Spinal cord (tissue), 10 donors: ENCODE measurements at places on chromosomes 2 and 18.

DNA sequence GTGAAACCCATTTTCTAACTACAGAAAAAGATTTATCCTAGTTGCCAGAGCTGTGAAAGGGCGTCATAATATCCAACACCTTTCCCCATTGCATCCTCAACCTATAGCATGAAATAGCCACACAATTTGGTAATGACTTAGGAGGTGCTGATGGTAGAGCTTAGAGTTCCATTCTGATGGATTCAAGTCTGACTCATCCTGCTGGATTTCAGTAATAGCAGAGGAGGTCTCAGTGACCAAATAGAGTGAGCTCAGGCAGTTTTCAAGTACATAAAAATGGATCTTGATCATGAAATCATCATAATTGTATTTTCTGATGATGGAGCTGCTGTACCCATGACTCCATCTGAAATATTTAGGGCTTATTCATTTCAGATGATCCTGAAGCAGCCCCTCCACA is 270.7 kb upstream of the KLHL29 start:
- no peak for DNase-seq

GRCh38 chr2:226752887-226753286 is 46.7 kb downstream of the IRS1 start:
- no peak for DNase-seq

DNA sequence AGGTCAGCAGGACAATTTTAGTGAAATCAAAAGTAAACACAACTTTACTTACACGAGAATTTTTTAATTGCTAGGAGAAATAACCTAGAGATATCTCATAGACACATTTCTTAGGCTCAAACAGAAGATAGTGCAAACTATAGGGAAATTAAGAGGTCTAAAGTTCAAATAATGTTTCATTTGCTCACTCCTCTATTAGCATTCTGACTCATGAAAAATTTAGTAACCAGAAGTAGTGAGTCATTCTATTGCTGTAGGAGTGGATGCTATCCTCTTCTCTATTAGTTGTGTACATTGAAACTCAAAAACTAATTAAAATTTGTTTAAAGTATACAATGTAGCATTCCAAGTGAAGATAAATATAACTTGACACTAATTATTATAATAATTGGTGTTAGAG is 908.3 kb upstream of the TMEFF2 start:
- DNase-seq, result no peak

DNA sequence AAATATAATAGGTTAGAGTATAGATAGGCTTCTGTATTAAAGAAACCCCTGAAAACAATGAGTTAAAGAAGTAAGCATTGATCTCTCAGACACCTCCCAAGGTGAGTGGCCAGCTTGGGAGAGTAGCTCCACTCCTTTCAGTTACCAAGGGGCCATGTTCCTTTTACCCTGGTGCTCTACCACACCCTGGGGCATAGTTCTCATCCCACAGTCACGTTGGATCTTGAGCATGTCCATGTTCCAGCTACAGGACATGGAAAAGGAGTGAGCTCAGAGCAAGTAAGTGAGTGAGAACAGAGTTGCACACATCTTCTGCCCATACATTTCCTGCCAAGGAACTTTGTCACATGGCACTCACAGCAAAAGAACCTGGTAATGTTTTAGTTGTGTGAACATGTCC is 325.9 kb upstream of the SLC39A10 start:
- no peak for DNase-seq

GRCh38 chr2:129252781-129253460 is 726.5 kb upstream of the RAB6C start:
- DNase-seq, result no peak

DNA sequence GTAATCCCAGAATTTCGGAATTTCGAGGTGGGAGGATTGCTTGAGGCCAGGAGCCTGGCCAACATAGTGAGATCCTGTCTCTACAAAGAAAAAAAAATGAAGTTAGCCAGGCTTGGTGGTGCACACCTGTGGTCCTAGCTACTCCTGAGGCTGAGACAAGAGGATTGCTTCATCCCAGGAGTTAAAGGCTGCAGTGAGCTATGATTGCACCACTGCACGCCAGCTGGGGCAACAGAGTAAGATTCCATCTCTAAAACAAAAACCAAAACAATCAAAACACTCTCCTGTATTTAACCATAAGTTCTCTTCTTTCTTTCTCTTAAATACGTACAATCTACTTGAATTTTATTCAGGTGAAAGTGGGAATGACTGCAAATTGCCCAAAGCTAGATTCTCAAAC is 33.8 kb upstream of the NEDD4L start:
- no peak for DNase-seq

- DNase-seq, result no peak
These were observed 63.4 kb downstream of the EMX1 start for GRCh38 chr2:72980535-72981217.

DNA sequence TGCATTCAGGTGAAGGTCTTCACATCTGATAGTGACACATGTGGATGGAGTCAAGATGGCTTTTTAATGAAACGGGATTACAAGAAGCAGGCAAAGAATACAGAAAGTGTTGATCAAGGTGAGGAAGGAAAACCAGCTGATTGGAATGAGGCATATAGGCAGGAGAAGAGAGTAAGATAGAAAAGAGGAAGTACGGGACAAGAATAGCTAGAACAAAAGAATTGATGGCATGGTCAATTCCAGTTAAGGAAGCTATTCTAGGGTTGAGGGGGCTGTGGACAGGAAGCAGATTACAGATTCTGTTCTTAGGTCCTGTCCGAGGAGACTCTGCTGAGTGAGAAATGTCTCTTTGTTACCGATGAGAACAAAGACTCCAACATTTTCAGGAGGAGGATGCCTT is 13.2 kb upstream of the NCK2 start:
- no peak for DNase-seq

DNA sequence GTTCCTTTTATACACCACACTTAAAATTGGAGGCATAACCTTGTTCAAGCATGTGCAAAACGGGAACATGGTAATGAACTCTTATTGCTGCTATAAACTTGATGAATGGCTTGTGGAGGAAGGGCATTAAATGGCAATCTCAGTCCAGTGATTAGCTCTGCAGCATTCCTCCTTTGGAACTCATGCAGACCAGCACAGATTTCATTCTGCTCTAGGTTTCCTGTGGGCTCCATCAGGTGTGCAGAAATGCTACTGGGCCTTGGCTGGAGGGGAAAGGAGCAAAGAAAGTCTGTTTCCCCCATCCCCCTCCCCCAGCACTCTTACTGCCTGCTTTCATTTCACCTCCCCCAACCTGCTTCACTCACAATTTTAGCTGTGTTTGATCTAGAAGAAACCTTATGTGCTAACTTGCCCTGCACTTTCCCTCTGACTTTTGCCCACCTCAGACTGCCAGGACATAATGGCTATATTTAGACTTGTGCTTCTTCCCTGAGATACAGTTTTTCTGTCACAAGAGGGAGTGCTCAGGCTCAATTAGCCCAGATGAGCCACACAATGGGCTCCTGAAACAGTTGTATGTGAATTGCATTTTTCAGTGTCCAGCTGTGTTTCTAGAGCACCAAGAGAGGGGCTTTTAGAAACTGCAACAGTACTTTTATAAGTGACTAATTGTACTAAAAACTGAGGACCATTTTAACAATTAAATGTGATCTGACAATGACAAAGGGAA is 109.8 kb downstream of the FSHR start:
- DNase-seq, result no peak

DNA sequence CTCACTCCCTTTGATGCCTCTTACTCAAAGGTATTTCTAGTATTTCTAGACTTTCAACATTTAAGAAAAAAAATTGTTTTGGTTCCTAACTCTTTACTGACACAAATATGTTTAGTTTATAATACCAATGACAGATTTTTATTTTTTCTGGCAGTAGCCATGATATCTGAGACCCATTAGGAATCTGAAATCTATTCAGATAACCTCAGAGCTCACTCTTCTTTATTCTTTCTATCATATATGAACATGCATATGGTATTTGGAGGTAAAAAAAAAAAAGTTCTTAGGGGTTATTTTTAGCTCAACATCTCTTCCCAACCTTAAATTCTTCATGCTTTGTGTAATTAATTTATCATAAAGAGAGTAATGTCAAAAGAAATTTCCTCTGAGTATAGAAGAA is 465.5 kb downstream of the CDH2 start:
- DNase-seq, result no peak

DNA sequence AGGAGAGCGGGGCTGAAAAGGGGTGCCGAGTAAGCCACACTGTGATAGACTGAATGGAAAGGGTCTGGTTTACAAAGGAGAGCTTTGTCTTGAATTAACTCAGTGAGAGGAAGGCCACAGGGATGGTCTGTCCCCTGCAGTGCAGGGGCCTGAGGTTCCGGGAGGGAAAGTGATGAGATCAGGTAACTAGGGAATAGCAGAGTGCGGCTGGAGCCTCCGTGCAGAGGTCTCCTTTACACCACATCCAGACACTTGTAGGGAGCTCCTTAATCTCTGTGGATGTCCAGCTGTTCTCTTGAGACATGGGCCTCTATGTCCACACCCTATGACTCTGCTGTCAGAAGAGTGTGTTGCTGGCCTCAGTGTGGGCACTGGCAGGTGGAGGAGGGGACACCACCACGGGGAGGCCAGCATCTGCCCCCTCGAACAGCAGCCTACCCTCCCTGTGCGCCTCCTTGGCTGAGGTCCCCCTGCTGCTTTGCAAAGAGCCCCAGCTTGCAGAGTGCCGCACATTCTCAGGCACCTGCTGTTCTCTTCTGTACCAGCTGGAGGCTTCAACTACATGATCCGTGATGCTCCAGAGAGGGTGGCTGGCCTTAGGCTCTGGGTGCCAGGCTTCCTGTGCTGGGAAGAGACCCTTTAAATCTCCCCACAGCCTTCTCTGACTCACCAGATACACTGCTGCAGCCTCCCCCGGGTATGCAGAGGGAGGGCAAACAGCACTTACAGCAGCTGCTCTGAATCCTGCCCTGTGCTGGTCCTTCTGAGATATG is 25.9 kb downstream of the ENOSF1 start:
- DNase-seq, result no peak

DNA sequence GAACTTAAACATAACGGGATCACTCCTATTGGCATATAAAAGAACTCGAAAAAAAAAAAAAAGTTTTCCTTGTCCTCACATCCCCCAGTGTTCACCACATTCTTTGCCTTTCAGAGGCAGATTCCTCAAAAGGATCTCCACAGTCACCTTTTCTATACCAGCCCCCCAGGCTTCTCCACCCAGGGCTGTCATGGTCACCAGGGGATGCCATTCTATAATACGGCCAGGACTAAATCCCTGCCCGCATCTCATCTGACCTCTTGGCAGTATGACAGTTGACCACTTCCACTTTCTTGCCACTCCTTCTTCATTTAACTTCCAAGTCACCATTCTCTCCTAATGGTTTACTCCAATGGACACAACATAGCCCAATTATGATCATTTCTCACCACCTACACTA is 29.3 kb downstream of the SOS1 start:
- DNase-seq, result no peak

- no peak for DNase-seq
These were observed 26.4 kb upstream of the COPS8 start for GRCh38 chr2:237059155-237059875.

GRCh38 chr18:59395226-59396175 is 36.4 kb upstream of the LMAN1 start:
- DNase-seq, result no peak

GRCh38 chr2:174618179-174618578 is 20.6 kb upstream of the WIPF1 start:
- no peak for DNase-seq

DNA sequence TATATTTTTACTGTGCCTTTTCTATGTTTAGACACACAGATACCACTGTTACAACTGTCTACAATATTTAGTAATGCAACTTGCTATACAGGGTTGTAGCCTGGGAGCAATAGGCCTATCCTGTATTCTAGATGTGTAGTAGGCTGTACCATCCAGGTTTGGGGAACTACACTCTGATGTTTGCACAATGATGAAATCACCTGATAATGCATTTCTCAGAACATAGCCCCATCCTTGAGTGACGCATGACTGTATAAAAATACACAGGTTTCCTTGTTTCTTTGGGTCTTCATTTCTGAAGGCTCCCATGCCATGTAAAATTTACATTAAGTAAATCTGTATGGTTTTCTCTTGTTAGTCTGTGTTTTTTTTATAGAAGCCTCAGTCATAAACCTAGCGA is 270.9 kb upstream of the SKOR2 start:
- no peak for DNase-seq

- no peak for DNase-seq
These were observed 260.3 kb downstream of the TPGS2 start for GRCh38 chr18:36568487-36568886.

DNA sequence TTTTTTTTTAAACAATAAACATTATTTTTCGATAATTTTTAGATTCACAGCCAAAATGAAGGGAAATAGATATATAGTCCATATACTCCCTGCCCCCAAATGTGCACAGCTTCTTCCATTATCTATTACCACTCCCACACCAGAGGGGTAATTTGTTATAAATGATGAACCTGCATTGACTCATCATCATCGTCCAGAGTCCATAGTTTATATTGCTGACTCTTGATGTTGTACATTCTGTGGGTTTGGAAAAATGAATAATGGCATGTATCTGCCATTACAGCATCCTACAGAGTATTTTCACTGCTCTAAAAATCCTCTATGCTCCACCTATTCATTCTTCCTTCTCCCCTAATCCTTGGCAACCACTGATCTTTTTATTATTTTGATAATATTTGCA is 121.5 kb downstream of the LTBP1 start:
- DNase-seq, result no peak

GRCh38 chr2:233816771-233817170 is 37.6 kb downstream of the HJURP start:
- DNase-seq, result no peak

DNA sequence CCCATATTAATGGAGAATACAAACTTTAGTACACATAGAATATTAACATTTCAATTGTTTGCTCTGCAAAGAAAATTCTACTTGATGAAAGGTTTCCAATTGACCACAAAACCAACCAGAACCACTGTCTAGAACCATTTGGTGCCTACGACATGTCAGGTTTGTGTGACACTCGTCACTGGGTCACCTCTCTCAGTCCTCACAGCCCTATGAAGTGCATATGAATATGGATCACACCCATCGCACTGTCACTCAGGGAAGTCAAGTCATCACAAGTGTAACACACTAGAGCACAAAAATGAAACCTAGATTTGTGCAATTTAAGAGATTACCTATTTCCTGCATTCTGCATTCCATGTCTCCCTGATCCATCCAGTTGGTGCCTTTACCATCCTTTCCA is 43.7 kb downstream of the PTPN2 start:
- no peak for DNase-seq

- DNase-seq, result no peak
These were observed 99.5 kb downstream of the DTNA start for GRCh38 chr18:34809451-34810072.

DNA sequence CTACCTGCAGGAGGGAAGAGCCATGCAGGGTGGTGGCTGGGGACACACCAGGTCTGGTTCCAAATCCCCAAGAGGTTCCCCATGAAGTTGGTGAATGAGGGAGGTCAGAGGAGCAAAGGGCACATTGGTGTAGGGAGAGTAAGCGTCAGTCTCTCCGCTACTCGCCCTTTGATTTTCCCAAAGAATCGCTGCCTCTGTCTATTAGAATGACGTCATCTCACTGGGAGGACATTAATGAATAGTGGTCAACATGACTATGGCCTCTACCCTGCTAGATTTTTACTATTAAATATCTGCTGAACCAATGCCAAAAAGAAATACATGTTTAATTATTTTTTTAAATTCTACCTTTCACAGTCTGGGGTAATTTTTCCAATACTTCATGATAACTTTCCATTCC is 109.6 kb upstream of the SNTG2 start:
- no peak for DNase-seq
